ENCODE measurements at places on chromosomes 12 and 14.

GRCh38 chr12:61915420-61915819 is 344.8 kb upstream of the USP15 start:
- DNase-seq: no peak

DNA sequence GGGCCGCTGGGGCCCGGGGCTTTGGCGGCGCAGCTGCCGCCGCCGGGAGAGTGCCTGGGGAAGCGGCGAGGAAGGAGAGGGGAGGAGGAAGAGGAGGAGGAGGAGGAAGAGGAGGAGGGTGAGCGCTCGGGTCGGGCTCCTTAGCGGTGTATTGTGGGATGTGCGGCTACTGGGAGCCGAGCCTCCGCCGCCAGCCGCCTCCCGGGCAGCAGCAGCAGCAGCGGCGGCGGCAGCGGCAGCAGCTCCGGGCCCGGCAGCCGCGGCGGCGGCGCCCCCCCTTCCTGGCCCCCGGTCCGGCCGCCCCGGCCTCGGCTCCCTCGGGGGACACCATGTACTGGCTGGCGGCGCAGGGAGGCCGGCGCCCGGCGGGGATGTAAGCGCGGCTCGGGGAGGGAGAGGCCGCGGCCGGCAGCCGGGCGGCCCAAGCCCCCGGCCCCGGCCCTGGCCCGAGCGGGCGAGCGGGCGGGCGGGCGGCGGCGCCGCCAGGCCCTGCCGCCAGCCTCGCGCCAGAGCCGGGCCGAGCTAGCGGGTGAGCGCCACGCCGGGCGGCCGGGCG is at the start of gene SETD1B:
TSS of gene SETD1B (plus strand) at position 149 of the 556 bp plus-strand sequence. CDS start 729 bp downstream, outside the sequence.
- peak; percentile 60 for DNase-seq

DNA sequence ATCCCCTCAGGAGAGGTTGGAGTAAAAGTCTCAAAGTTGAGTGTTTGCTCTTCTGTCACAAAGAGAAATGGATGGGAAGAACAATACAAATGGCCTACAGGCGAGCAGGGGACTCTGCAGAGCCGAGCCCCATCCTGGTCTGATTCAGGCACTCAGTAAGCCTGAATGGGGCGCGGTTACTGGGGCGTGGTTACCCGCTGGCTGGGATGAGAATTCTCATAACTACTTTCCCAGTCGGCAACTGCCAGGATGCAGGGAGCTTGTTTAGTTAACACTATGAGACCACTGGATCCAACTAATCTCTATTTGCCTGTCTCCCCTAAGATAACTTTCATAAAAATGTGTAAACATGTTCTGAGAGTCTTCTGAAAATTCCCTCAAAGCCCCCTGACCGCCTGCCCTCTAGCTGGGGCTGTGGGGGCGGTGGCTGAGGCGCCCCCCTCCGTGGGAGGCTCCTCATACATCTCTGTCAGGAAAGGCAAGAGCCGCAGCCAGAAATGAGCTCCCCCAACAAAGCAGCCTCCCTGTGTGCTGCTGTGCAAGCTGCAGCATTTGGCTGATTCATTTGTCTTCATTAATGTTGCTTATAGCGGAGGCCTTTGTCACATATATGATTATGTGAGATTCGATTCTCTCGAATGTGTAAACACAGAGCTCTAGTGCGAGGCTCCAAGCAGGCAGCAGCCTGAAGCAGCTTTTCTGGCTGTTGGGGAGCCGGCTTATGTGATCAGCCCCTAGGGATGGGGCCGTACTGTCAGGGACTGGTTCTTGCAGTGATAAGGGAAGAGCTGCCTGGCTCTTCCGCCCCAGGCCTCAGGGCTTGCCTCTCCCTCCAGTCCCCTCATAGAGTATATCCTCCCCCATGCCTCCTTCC is 126.1 kb upstream of the ARHGAP5 start:
- no peak for DNase-seq

DNA sequence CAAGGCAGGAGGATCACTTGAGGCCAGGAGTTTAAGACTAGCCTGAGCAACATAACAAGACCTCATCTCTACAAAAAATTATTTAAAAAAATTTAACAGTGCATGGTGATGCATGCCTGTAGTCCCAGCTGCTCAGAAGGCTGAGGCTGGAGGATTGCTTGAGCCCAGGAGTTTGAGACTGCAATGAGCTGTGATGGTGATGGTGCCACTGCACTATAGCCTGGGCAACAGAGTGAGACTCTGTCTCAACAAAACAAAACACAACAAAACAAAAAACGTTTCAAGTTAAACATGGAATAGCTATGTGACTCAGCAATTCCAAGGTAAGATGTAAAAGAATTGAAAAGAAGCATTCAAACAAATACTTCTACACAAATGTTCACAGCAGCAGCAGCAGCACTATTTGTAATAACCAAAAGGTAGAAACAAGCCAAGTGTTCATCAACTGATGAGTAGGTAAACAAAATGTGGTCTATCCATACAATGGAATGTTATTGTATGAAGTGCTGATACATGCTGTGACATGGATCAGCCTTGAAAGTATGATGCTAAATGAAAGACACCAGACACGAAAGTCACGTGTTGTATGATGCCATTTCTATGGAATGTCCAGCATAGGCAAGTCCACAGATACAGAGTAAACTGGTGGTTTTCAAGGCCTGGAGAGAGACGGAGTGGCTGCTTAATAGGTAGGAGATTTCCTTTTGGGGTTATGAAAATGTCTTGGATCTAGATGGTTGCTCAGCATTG is 31.4 kb downstream of the CFAP251 start:
- DNase-seq: no peak

DNA sequence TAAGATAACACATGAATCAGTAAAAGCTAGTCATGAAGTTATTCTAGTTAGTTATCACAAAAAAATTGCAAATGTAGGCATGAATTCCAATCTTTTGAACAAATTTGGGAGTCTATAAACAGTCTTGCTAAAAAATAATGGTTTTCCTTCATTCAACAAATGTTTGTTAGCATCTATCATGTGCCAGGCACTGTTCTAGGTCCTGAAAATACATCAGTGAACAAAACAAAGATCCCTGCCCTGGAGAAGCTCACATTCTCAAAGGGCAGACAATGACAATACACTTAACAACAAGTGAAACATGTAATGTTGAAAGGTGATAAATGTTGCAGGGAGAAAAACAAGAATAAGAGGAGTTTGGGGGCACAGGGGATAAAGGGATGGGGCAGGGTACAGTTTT is 86.9 kb downstream of the OTX2 start:
- no peak for DNase-seq

DNA sequence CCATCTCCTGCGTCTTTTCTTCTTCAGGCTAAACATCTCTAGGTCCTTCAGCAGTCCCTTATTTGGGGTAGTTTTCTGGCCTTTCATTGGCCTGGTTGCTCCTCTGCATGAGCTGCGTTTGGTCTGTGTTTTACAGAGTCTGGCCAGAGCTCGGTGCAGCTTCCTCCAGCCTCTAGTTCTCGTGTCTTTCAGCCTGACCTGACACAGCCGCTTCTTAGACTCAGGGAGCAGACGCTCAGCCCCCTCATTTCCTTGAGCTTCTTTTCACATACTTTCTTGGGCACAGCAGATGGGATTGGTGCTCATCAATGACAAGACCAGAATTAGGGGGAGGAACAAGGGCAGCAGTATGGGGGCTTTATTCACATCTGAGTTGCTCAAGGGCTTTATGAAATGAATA is 13.6 kb upstream of the GSG1 start:
- no peak for DNase-seq

DNA sequence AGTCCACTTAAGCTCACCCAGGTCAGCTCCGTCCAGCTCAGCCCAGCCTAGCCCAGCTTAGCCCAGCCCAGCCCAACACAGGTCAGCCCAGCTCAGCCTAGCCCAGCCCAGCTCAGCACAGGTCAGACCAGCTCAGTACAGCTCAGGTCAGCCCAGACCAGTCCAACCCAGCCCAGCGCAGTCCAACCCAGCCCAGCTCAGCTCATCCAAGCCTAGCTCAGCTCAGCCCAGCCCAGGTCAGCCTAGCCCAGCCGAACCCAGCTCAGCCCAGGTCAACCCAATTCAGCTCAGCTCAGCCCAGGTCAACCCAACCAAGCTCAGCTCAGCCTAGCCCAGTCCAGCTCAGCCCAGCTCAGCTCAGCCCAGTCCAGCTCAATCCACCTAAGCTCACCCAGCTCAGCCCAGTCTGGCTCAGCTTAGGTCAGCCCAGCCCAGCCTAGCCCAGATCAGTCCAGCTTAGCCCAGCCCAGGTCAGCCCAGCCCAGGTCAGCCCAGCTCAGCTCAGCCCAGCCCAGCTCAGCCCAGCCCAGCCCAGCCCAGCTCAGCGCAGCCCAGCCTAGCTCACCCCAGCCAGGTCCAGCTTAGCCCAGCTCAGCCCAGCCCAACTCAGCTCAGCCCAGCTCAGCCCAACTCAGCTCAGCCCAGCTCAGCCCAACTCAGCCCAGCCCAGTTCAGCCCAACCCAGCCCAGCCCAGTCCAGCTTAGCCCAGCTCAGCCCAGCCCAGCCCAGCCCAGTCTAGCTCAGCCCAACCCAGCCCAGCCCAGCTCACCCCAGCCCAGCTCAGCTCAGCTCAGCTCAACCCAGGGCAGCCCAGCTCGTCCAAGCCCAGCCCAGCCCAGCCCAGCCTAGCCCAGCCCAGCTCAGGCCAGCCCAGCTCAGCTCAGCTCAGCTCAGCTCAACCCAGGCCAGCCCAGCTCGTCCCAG is 184.0 kb downstream of the TMEM121 start:
- DNase-seq: no peak

Measured in CD4-positive, alpha-beta memory T cell (primary cell).